ENCODE measurements at places on chromosomes 4 and X.

DNA sequence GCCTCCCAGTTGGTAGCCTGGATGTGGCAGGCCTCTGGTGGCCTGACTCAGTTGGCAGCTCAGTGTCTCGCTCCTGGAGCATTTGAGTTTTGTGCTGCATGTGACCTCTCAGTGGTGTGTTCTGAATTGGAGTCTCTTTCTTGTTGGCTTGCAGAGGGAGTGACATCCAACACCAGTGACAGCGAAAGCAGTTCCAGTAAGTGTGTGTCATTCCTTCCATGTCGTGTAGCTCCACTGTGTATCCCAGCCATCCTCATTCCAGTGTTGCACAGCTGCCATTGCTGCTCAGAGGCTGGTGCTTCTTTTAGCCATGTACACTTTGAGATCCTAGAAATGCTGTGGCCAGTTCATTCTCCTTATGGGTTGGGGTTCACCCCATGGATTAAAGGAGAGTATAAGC lies 52.4 kb downstream of the DLG3 start:
- DNase-seq = no peak

DNA sequence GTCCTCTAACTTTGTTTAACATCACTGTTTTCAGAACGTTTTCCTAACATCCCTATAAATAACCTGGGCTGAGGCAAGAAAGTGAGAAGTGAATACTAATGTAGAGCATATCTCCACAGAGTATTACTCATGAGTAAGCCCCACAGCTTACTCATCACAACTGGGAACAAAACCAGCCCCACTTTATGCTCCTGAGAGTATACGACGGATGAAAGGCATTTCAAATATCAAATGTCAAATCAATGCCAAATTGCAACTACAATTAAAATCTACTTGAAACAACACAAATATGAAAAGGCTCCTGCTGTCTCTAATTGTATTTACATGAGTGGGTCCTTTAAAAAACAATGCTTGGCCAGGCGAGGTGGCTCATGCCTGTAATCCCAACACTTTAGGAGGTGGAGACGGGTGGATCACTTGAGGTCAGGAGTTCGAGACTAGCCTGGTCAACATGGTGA lies 41.2 kb downstream of the SH3RF1 start:
- DNase-seq = peak; percentile 88

- DNase-seq = no peak
Observed at GRCh38 chrX:44234116-44234515, 109.4 kb downstream of the EFHC2 start.

DNA sequence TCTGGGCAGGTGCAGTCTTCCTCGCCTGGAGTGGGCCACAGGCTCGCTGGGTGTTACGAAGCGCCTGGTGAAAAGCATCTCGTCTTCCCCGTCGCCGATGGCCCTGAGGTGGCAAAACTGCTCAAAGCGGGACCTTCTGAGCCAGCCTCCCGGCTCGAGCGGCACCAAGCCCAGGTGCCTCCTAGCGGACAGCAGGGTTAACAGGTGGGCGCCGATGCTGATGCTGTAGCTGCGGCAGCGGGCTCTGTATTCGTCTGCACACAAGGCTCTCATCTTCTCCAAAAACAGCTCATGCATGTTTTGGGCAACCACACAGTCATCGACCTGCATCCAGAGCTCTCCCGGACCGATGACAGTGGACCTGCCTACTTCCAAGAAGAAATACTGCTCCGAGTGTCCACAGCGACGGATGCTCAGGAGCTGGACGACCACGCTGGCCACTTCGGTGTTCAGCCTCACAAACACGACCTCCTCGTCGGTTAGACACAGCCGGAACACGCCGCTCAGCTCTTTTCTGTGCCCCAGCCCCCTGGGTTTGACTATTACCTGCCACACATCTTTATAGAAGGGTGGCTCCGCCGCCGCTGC lies 1.2 kb downstream of the IRS4 start:
- no peak for DNase-seq

GRCh38 chrX:39952989-39953388 lies 144.8 kb downstream of the BCOR start:
- no peak for DNase-seq

DNA sequence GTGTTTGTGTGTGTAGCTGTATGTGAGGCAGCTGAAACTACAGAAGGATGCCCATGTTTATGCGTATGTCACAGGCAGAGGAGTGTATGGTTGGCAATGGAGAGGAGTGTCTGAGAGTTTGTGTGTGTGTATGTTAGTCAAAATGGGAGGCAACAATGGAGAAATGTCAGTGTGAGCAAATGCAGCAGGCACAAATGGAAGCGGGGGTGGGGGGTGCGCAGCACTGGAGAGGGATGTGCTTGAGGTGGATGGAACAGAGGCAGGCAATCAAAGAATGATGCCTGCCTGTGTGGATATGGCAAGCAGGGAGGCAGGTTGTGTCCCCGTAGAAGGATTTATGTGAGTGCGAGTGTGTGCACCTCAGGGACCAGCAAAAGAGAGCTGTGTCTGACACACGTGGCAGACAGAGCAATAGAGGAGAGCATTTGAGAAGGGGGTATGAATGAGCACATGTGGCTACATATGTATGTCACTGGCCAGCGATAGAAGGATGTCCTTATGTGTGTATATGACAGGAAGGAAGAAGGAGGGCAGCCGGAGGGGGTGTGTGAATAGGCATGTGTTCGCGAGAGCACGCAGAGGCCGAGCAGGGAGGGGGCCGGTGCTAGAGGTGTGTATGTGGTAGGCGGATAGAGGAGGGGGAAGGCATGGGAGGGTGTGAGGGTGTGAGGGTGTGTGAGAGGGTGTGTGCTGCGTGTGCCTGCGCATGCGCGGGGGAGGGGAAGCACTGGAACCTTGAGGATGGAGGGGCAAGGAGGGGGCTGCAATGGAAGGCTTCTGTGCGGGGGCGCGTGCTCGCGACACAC lies 1.1 kb downstream of the PJA1 start:
- DNase-seq = no peak

GRCh38 chrX:17788439-17788838 lies 51.1 kb downstream of the SCML1 start:
- DNase-seq = no peak

DNA sequence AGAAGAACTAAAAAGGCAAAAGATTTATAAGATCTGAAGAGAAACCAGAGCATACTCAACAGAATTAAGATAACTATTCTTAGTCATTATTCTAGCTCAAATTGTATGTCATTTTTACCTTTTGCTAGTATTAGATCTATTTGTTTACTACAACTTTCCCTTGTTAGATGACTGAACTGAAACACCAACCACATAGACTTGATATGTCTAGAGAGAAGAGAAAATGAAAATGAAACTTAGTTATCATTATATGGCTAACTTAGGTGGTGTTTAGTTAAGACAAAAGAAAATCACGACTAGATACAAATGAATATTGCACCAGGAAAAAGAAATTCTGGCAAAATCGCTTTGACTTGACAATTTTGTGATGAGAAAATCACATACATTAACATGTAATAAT lies 690.8 kb downstream of the PCDH18 start:
- no peak for DNase-seq

GRCh38 chrX:105460376-105460775 lies 239.9 kb upstream of the TEX13A start:
- DNase-seq = peak; percentile 72

DNA sequence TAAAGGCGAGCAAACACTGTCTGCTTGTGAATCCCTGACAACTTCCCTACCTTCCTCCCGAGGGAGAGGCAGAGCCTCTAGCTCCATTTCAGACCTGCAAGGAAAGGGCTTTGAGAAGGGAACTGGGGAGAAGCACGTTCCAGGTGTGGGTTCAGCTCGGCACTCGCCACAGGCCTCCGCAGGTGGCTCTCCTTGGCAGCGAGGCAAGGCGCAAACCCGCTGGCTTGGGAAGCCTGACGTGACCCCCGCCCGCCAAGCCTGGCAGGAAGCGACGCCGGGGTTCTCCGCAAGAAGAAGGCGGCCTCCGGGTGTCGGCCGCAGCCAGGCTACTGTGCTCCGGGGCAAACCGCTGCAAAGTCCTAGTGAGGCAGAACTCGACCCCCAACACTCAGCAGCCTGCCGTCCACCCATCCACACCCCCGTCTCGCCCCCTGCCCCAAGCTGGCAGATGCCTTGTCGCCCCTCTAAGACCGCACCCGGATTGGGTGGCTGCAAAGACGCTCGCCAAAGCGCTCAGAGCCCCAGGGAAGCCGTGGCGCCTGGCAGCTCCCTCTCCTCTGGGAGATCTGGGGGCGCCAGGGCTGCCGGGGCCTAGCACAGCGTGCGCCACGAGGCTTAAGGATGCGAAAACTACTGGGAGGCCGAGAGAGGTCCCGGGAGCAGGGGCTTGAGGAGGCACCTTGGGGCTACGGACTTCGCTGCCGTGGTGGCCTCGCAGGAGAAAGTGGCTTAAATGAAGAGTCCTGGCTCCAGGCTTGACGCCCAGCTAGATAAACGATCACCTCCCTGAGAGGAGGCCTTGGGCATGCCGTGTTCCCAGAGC lies 21.8 kb downstream of the NKX3-2 start:
- DNase-seq = no peak

DNA sequence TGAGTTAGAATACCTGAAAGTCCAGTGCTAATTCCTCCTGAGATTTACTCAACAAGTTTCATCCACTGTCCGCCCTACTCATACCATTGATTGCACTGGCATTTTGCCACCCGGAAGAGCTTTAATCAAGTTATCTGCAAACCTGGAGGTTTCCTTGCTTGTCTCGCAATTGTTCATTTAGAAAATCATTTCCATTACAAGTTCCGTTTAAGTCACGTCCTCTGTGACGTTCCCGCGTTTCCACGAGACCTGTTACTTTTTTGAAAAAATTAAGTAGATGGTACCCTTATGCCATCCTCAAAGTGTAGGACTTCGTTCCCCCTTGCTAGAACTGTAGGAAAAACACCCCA lies 761 bp upstream of the FRYL start:
- no peak for DNase-seq

Data from HCEC 1CT (cell line).